Prostate gland (tissue), 2 donors: ENCODE measurements at places on chromosomes 13 and 19.

GRCh38 chr13:72125561-72125960, 258.6 kb upstream of the DACH1 start:
- DNase-seq, result no peak

DNA sequence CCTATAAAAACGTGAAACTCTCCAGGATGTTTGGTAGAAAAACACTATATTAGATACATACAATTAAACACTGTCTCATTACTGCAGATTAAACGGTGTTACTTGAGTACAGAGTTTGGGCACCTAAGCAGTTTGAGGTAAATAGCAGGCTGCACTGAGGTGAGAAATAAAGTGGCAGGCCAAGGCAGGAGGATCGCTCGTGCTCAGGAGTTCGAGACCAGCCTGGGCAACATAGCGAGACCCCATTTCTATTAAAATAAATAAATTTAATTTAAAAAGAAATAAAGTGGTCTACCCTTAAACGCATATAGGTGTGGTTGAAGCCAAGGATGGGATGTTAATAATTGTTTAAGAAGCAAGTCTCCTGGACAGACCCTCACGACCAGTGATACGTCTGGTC, 1.2 kb downstream of the PSPC1 start:
- no peak for DNase-seq

GRCh38 chr13:35785576-35786303, 309.3 kb upstream of the MAB21L1 start:
- no peak for DNase-seq

DNA sequence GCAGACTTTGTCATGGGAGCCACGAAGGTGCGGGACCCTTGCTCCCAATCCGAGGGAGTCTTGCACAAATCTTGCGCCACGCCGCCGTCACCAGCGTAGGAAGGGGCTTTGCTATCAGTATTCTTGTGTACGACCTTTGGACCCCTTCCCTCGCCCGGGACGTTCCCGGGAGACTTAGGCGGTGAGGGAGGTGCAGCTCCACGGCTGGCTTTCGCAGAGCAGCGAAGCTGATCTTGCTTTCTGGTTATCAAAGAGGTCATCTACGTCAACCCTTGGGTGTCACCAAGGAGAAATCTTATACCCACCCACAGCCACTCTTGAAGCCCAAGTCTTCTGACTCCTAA, 583 bp downstream of the TECR start:
- no peak for DNase-seq

DNA sequence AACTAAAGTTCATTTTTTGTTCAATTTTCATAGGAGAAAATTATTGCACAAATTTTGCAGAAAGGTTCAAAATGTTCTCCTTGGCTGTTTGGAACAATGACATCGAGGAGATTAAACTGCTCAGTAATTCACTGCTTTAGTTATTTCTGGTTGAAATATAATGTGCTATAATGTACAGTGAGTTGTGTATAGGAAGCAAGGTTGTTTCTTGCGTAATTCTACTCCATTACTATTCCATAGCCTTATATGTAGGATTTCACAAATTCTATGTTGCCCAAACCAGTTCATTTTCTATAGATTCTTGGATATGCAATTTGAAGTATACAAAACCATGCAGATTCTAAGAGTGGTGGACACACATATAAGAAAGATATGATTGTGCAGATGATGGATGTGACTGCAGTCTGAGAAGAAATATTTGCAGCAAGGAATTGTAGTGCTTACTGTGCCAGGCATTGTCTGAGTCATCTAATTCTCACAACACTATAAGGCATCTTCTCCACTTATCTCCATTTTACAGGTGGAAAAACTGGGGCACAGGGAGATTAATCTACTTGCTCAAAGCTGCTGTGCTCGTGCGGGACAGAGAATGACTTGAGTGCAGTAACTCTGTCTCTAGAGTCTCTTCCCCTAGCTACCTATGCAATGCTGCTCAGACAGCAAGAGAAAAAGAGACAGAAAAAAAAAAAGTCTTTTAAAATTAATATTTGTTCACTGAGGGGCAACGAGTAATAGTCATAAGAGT, 515.5 kb downstream of the MYO16 start:
- DNase-seq, result no peak

GRCh38 chr19:17706750-17707181, 12.5 kb upstream of the MAP1S start:
- no peak for DNase-seq
